ENCODE measurements at places on chromosomes 7 and 10.
A peak's percentile ranks its signal among the peaks of the same experiment; 100 is the strongest.

- no peak for DNase-seq
Observed at GRCh38 chr7:157819455-157819807, 482.6 kb downstream of the DNAJB6 start.

DNA sequence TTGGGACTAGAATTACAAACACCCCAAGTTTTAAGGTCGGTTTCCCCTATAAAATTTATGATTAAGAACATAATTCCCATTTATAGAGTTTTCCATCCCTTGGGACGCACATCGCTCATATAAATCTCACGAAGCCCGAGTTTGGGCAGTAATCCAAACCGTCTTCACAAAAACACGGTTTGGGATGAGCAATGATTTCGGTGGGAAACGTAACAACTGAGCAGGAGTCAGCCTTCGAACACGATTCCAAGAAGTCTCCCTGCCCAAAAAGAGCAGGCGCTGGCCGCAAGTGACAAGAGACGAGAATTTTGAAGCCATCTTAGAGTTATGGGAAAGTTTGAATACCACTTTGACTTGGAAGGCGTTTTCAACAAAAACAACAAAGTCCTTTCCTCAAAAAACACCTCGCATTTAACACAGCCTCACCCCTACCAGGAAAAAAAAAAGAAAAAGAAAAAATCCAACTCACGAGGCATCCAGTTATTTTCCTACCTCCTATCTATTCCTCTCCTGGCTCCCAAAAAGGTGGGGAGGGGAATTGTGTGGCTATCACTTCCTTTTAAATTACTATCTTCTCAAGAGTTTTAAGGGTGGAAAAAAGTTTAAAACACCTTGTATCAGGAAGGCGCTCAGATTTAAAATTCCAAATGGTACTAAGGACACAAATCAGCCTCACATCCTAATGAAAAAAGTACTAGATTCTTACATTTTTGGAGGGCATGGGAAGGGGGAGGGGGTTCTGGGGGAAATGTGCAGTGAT is 1.6 kb downstream of the SEPHS1 start:
- no peak for DNase-seq

- DNase-seq: no peak
Observed at GRCh38 chr7:7207876-7208275, 25.5 kb downstream of the C1GALT1 start.

GRCh38 chr7:44290252-44290620 is 35.2 kb downstream of the CAMK2B start:
- DNase-seq: no peak

GRCh38 chr7:6117533-6117932 is 86.4 kb downstream of the ANKRD61 start:
- no peak for DNase-seq

GRCh38 chr7:31311552-31311951 is 29.0 kb downstream of the NEUROD6 start:
- no peak for DNase-seq

DNA sequence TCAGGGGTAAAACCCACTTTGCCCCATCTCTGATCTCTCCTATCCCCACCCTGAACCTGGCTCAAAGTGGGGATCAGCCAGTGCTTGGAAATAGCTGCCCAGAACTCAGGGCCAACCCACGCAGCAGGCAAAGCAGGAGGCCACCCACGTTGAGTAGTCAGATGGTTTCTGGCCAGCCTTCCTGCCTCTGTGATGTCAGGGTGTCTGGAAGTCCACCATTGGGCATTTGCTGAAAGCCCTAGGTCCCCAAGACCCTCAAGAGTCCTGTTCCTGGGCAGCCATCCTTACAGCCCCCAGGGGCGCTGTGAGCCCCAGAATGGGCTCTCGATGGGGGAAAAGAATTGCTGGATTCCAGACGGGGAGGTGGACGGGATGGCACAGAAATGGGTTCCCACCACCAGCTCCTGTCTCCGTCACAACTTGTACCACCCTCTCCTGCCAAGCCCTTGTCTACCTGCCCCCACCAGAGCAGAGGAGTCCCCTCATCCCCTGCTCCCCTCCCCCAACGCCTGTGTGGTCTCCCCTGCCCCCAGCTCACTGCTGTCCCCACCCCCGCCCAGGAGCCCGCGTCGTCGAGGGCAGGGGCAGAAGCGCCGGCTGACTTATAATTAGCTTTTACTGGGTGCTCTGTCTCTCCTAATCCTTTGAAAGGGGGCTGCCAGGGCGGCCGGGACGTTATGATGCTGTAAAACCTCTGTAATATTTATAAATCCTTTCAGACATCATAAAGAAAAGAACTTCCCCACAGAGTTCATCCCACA is 3.9 kb downstream of the MYL10 start:
- DNase-seq: no peak

GRCh38 chr7:81811956-81812865 is 42.4 kb upstream of the HGF start:
- DNase-seq: no peak

DNA sequence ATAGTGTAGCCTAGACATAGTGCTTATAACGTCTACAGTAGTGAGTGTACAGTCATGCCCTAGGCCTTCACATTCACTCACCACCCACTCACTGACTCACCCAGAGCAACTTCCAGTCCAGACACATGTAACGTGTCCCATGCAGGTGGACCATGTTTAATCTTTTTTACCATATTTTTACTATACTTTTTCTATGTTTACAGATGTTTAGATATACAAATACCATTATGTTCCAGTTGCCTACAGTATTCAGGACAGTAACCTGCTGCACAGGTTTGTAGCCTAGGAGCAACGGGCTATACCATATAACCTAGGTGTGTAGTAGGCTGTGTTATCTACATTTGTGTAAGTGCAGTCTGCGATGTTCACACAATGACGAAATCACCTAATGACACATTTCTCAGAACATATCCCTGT is 11.0 kb downstream of the MPP7 start:
- DNase-seq: peak; percentile 81

DNA sequence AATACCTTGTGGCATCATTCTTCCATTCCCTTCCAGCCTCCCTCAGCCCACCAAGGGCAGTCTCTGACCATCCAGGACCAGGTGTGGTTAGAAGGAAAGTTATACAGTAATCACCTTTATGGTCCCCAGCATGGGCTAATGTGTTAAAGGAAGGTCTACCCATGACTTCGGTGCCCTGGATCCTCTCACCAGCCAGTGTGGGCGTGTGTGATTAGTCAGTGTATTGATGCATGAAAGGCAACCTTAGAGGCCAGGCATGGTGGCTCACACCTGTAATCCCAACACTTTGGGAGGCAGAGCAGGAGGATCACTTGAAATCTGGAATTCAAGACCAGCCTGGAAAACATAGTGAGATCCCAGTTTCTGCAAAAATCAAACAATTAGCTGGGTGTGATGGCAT is 88.9 kb downstream of the APBB1IP start:
- no peak for DNase-seq

GRCh38 chr7:90313907-90314306 is 7.2 kb downstream of the FAM237B start:
- no peak for DNase-seq

GRCh38 chr7:115293628-115294240 is 371.8 kb downstream of the MDFIC start:
- DNase-seq: no peak

GRCh38 chr7:15279640-15280039 is 282.2 kb downstream of the AGMO start:
- DNase-seq: no peak

GRCh38 chr10:47019155-47020145 is 108.2 kb downstream of the PTPN20 start:
- no peak for DNase-seq

GRCh38 chr10:97325754-97326153 is 6.7 kb downstream of the FRAT1 start:
- DNase-seq: no peak

- DNase-seq: no peak
Observed at GRCh38 chr7:25083201-25083600, 41.9 kb downstream of the CYCS start.

- DNase-seq: no peak
Observed at GRCh38 chr7:149783386-149784250, 10.2 kb upstream of the ZNF467 start.

DNA sequence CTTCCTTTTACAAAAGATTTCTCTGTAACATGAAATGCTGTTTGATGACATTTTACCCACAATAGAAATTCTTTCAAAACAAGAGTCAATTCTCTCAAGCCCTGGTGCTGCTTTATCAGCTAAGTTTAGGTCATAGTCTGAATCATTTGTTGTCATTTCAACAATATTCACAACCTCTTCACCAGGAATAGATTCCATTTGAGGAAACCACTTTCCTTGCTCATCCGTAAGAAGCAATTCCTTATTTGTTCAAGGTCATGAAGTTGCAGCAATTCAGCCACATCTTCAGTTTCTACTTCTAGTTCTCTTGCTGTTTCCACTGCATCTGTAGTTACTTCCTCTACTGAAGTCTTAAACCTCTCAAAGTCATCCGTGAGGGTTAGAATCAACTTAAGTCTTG is 315.3 kb downstream of the TYW1 start:
- DNase-seq: no peak

- DNase-seq: no peak
Observed at GRCh38 chr10:109746861-109747260, 176.4 kb downstream of the XPNPEP1 start.

DNA sequence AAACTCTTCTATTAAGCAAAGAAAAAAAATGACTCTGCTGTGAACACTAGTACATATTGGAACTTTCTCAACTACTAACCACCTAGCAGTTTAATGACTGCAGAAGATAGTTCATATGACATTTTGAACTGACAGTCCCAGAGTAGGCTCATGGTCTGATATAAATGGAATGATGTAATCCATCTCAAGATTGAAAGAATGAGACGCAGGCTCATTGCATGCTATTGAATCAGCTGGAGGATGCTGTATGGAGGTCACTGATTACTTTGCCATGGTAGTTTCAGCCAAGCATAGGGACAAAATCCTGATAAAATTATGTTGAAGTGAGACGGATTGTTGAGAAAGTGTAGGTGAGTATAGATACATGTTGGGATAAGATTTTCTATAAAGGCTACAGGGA is 217.6 kb upstream of the SEMA3E start:
- no peak for DNase-seq

GRCh38 chr10:4246881-4247358 is 461.9 kb upstream of the KLF6 start:
- no peak for DNase-seq

DNA sequence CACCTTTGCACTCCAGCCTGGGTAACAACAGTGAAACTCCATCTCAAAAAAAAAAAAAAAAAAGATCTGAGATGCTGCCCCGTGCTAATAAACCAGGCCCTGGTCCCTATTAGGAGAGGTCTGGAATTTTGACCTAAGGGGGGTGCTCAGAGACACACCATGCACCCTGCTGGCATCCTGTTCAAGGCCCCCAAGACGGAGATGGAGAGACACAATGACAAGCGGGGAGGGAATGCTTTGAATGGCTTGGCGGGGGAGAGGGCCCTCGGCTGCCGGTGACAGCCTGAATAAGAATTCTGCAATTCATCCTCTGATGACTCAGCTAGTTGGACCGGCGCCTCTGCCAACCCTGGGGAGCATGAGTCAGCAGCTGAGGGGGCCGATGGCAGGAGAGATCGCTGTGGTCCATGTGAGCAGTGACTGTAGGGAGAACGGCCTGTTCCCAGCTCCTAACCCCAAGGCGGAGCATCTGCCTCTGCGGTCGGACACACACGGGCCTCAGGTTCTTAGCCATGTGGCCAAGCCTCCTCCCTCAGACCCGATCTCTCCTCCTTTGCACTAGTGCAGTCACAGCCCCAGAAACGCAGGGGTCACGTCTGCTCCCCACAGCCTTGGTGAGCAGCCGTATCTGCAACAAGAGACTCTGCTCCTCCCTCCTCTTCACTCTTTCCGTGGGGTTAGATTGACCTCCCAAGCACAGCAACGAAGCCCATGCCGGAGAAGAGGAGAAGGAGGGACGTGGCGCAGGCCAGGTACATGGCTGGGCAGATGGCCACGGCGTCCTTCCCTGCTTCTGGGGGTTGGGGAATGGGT is 14.9 kb downstream of the TRIM56 start:
- peak; percentile 78 for DNase-seq

DNA sequence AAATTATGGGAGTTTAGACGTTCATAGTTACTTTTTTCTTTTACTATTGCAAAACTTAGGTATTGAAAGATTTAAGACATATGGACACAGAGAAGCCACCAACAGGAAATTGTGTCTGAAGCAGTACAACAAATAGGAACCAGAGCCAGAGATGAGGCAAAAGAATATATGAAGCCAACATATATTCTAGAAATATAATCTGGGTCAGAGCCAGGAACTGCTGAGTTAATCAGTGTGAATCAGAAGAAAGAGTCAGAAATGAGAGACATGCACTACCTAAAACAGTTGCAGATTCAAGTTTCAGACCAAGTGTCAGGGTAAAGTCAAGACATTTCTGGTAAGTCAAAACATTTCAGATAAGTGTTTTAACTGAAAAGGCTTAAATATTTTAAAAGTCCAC is 67.7 kb downstream of the DGKB start:
- no peak for DNase-seq

- no peak for DNase-seq
Observed at GRCh38 chr10:110803830-110804338, 67.8 kb upstream of the PDCD4 start.
